MM.1S (cell line): ENCODE measurements at places on chromosomes 2 and 18.

DNA sequence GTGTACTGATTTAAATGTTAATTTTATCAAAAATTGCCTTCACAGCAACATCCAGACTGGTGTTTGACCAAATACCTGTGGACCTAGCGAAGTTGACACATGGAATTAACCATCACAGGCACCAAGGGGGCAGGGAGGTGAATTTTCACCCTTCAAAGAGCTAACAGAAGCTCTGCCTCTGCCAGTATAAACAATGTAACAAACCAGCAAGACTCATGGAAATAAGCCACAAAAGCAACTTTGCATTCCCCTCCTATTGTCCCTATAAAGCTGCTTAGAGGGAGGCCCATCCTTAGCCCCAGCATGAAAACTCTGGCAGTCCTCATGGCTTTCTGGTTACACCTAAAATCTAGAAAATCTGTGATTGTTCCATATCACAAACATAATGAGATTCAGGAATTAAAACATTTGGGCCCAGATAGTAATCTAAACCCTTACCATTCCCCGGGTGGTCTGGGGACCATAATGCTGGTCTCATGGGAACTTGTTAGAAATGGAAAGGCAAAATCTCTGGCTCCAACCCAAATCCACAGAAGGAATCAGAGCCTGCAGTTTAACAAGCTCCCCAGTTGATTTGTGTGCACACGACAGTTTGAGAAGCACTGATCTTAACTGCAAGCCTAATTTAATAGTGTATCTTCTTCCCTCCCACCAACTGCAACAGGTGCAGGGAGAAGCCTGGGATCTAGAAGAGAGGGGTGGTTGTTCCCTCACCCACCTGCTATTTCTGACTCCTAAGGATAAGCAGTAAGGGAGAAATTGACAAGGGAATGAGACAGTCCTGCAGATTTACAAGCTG is 23.1 kb downstream of the SERPINB11 start:
- DNase-seq, result no peak

GRCh38 chr2:65877331-65878010 is 445.1 kb upstream of the SPRED2 start:
- DNase-seq, result no peak

DNA sequence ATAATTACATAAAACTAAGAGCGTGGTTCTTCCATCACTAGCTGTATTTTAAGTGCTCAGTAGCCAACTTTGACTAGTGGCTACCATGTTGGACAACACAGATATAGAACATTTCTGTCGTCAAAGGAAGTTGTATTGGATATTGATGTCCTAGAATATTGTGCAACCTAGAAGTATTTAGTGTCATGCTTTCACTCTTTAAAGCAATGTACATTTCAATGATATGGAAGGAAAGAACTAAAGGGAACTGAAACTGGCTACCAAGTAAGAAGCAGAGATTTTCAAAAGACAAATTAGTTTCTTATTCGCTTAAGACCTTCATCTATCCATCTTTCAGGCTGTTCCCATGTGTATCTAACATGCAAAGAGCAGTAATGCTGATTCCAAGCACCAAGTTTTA is 85.4 kb upstream of the EML6 start:
- no peak for DNase-seq

DNA sequence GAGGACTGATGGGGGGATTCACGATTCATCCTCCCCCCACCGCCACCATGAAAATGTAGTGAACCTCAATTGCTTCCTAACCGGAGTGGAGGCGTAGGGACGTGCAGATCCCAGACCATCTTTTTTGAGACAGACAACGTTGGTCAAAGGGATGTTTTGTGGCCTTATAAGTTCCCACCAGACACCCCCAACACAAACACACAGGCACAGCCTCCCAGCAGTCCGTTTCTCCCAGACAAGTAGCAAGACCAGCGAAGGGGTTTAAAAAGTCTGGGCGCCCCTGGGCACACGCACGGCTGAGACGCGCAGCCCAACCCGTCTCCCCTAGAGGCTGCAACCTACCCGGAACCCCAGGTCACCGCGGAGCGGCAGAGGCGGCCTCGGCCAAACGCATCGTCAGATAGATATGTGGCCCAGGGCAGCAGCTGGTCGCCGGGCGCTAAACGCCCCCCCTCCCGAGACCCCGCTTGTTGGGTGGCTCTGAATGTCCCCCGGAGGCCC is 1.3 kb downstream of the GBX2 start:
- DNase-seq, result no peak

- DNase-seq, result no peak
These were observed 165.2 kb upstream of the ALKAL2 start for GRCh38 chr2:453132-453531.

- DNase-seq, result peak; percentile 16
These were observed 18.1 kb upstream of the LYPD6B start for GRCh38 chr2:149020432-149020851.

DNA sequence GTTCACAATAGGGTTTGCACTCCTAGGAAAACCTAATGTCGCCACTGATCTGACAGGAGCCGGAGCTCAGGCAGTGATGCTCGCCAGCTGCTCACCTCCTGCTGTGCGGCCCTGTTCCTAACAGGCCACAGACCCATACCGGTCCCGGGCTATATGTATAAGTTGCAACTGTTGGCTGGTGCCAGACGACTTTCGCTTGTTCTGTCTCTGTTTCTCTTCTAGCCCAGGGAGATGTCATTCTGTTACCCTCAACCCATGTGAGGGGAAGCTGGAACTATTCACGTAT is 170.3 kb downstream of the BCL2 start:
- DNase-seq, result no peak

- no peak for DNase-seq
These were observed 46.6 kb upstream of the SERTAD2 start for GRCh38 chr2:64700133-64700809.

DNA sequence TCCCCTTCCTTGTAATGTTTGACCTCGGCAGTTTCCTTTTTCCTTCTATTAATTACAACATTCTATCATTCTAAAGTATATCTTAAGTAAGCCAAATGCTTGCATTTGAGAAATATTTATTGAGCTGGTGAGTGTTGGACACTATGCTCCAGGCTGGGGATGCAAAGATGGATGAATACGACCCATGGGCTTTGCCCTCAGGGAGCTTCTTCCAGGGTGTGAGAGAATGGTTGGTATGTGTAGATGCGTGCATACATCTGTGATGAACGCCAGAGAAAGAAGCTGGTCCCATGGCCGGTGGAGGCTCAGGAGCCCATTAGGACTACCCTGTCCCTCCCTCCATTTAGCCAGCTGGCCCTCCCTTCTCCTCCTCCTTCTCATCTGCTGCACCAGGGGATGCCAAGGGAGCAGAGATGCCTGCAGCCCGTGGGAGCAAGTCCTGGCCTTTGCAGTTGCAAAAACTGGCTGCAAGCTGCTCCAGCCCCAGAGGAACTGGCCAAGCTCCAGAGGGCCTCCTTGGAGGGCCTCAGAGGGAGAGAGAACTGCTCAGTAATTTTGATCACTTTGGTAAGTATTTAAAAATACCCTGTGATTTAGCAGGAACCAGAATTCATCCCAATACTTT is 65.7 kb upstream of the FOSL2 start:
- DNase-seq, result no peak

DNA sequence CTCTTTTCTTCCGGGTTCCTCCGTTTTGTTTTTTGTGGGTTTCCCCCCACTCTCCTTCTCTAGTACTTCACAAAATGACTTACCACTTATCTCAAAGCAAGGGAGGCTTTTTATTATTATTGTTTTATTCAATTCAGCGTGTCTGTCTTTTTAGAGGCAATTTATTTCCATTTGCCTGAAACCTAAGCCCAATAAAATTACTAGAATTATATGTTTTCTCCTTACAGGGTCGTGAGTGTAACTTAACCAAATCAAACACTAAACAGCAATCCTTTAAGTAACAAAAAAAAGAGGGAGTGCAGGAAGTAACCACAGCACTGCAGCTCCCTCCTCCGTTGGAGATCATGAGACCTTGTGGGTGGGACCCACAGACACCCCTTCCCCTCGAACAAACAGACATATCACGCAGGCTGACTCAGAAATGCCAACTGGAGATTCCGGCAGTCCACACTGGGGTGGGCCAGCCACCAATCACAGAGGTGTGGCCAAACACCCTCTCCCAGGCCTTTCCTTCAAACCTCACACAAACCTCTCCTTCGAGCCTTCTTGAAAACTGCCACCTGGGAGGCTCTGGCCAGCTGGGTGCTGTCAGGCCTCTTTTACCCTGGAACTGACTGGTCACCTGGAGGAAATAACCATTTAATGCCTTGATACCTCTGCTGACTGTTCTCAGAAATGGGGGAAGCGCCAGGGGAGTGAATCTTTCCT is 207.1 kb upstream of the SMAD2 start:
- DNase-seq, result no peak

DNA sequence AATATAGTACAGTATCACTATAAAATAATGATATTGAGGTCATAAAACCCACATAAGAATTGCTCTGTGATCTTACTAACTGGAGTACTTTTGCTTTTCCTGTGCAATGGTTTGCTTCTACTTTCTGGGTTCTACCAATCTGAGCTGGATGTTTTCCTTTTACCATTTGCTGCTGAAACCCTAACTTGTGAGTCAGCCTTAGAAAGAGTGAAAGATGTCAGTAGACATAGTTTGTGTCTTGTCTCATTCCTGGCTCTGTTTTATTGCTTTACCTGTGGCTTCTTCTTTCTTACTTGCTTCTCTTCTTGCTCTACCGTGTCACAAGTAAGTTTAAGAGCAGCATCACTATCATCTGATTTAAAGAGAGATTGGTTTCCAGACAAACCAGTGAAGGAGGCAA is 61.0 kb downstream of the MBD2 start:
- no peak for DNase-seq

DNA sequence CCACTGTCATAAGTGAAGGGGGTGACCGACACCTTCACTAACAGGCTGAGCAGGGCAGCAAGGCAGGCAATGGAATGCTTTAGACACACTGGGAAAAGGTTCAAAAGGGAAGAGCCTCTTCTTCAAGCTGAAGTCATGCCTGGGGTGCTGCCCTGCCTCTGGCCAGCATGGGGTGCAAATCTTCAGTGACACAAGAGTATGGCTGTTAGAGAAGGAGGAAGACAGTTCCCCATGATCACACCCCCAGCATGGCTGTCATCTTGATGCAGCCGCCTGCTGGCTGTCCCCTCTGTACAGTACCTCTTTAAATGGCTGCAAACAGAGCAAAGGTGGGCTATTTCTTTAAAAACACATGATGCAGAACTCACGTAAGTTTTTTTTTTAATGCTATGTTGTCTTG is 71.9 kb downstream of the INPP4A start:
- no peak for DNase-seq

DNA sequence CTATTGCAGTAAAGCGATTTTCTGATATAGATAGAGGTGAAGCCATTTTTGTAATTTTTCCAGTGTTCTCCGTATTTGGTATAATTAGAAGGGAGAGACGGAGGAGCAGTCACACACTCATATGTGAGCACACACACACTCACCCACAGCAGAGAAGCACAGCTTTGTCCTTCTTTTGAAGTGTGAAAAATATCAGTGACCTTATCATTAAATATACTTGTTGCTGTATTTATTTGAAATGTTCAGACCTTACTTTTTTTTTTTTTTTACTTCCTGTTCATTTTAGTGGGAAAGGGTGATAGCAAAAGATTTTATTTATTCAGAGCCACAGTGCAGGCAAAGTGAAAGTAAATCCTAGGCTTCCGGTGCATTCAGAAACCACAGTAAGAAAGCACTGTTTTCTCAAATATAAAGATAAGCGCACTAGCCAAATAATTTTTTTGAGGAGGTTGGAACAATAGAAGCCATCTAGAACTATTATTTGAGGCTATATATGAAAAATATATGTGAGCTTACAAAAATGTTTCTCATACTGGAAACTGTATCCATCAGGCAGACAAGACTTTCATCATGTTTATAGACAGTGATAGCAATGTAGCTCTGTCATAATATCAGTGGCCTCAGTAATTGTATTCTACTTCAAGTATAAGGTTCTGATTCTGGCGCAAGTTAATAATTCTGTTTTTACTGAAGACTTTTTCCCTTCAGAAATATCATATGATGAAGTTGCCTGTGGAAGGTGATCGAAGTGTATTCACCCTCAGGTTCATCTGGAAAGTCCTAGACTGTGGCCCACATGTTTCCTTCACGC is 37.2 kb downstream of the TSHZ1 start:
- peak; percentile 18 for DNase-seq

DNA sequence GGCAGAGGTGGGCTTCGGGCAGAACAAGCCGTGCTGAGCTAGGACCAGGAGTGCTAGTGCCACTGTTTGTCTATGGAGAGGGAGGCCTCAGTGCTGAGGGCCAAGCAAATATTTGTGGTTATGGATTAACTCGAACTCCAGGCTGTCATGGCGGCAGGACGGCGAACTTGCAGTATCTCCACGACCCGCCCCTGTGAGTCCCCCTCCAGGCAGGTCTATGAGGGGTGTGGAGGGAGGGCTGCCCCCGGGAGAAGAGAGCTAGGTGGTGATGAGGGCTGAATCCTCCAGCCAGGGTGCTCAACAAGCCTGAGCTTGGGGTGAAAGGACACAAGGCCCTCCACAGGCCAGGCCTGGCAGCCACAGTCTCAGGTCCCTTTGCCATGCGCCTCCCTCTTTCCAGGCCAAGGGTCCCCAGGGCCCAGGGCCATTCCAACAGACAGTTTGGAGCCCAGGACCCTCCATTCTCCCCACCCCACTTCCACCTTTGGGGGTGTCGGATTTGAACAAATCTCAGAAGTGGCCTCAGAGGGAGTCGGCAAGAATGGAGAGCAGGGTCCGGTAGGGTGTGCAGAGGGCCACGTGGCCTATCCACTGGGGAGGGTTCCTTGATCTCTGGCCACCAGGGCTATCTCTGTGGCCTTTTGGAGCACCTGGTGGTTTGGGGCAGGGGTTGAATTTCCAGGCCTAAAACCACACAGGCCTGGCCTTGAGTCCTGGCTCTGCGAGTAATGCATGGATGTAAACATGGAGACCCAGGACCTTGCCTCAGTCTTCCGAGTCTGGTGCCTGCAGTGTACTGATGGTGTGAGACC is at the start of gene PROC:
TSS of gene PROC (plus strand) at position 128 of the 812 bp plus-strand sequence. CDS start 1,516 bp downstream, outside the sequence.
- DNase-seq, result no peak

GRCh38 chr2:143808166-143808565 is 678.9 kb downstream of the ARHGAP15 start:
- no peak for DNase-seq

GRCh38 chr2:158723181-158723838 is 71.8 kb upstream of the DAPL1 start:
- DNase-seq, result no peak

- no peak for DNase-seq
These were observed 9.8 kb downstream of the LGALSL start for GRCh38 chr2:64463781-64464180.
